ENCODE measurements at places on chromosomes 12 and 14.

- DNase-seq, result no peak
These were observed 401.8 kb downstream of the BTG1 start for GRCh38 chr12:91743704-91744321.

- DNase-seq, result no peak
These were observed 200.0 kb downstream of the FOXG1 start for GRCh38 chr14:28966416-28967233.

DNA sequence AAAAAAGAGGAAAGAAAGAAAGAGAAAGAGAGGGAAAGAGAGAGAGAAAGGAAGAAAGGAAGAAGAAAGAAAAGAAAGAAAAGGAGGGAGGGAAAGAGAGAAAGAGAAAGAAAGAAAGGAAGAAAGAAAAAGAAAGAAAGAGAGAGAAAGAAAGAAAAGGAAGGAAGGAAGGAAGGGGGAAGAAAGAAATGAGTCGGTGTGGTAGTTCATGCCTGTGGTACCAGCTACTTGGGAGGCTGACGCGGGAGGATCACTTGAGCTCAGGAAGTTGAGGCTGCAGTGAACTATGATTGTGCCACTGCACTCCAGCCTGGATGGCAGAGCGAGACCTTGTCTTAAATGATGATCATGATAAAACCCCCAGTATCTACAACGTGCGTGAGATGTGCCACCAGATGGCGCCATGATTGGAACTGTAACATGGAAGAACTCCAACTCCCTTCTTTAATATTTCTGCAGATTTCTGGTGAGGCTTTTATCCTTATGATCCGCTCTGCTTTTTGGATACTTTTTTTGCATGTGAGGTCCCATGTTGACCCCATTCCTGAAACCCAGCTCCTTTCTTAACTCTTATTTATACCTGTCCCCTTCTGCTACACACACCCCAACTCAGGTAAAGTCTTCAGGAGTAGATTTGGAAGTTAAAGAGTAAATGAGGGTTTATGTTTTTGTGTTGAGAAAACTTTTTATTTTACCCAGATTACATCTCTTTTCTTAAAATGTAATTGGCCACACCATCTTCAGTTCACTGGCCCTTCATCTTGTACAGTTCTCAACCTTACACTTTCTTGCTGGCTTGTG, 25.6 kb downstream of the RNASE10 start:
- DNase-seq, result peak; percentile 60

- no peak for DNase-seq
These were observed 4.9 kb downstream of the B4GALNT3 start for GRCh38 chr12:464484-465267.

GRCh38 chr12:31524791-31525495, 66.0 kb downstream of the DENND5B start:
- DNase-seq, result peak; percentile 58

- DNase-seq, result no peak
These were observed 101.1 kb downstream of the BBS10 start for GRCh38 chr12:76247026-76247646.

DNA sequence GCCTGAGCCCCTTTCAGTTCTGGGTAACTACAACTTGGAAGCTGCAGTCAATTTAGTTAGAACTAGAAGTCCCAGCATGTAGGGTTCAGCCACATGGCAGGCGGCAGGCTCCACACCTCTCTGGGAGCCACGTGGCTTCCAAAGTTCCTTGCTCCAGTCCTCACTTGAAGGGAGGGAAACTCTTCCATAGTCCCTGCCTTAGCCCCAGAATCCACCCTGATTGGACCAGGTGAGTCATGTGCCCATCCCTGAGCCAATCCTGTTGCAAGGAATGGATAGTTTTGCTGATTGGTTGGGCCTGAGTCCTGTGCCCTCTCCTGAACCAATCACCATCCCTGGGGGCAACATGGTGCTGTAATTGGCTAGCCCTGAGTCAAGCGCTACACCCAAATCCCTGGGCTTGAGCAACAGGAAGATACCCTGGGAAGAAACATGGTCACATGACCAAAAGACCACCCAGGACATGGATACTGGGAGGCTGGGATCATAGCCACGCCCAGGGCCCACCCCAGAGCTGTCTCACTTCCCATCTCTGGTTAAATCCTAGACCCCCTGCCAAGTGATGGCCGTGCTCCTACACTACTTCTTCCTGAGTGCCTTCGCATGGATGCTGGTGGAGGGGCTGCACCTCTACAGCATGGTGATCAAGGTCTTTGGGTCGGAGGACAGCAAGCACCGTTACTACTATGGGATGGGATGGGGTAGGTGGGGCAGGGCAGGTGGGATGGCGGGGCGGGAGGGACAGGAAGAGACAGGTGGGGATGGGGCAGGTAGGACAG, 154.7 kb downstream of the ADGRD1 start:
- no peak for DNase-seq

DNA sequence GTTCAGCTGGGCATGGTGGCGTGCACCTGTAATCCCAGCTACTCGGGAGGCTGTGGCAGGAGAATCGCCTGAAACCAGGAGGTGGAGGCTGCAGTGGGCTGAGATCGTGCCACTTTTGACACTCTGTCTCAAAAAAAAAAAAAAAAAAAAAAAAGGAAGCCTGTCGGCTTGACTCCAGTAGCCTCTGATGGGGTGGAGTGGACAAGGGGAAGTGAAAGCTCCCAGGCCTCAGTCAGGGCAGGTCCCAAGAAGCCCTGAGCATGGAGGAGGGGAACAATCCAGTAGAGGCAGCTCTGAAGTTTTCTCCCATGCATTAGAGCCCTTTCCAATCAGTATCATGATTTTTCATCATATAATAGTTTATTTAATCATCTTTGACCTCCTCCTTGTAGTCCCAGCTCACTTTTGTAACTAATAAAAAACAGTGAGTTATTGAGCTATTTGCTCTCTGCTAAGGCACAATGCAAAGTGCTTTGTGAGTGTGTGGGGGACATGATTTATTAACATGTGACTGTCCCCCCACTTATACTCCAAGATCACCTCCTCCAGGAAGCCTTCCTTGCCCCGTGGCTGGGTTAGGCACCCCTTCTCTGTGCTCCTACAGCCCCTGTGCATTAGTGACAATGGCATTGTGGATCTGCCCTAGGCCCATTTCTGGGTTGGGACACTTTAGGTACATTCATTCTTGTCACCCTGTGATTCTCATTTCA, 4.7 kb upstream of the SSH1 start:
- peak; percentile 22 for DNase-seq

- peak; percentile 15 for DNase-seq
These were observed 51.7 kb upstream of the KICS2 start for GRCh38 chr12:64273527-64274403.

DNA sequence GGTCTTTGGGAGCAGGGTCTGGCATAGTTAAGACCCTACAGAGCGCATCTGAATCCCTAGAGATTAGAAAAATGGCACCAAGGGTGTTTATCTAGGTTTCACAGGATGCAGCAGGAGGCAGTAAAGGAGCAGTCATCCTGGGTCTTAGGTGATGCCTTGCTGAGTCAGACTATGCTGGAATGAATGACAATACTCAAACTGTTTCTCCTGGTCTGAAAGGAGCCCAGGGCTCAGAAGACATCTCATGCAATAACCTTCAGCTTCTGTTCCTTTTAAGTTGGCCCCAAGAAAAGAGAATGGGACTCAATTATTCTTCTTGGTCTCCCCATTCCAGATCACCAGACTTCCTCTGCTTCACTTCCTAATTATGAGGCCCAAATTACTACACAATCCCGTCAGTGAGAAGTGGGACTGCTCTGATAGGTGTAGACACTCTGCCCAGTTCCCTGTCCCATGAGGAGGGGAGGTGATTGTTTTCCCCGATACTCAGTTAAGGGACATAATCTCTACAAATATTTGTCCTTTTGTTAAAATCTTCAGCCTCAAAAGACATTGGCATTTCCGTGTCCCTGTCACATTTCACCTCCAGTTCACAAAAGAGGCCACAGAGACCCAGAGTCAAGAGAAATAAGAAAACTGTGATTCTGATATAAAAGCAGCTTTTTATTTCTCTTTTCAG, 14.8 kb upstream of the APOF start:
- no peak for DNase-seq

GRCh38 chr14:94293578-94293924, 483 bp upstream of the SERPINA10 start:
- no peak for DNase-seq

DNA sequence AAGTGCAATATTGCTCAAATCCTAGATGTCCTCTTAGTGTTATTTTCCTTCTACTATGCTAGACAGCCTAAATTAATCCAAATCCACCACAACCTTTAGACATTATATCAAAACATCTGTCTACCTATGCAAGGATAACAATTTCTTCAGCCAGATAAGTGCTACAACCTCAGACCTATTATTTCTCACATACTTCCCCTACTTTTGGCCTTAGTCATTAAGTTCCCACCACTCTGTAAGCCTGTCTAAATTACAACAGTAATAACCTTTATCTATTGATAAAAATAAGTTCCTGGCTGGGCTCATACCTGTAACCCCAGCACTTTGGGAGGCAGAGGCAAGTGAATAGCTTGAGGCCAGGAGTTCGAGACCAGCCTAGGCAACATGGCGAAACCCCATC, 74.0 kb downstream of the KIF21A start:
- DNase-seq, result no peak

- no peak for DNase-seq
These were observed 15.1 kb downstream of the MVK start for GRCh38 chr12:109588461-109589239.

DNA sequence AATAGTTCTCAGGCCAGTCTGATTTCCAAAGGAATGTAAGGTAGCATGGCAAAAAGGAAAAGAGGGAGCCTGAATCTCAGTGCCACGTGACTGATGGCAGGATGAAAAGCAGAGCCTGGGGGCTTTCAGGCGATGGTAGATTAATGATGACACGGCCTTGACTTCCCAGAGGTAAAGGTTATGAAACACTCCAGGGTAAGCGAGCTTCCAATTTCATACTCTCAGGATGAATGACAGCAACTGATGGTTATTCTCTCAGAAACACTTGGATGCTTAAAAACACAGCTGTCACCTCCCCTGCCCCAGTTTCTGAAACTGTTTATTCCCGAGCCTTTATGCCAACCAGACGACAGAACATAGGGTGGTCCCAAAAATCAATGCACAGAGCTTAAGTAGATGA, 28.8 kb downstream of the GDF11 start:
- DNase-seq, result no peak

GRCh38 chr14:69149461-69150244, 3.3 kb downstream of the DCAF5 start:
- DNase-seq, result no peak

DNA sequence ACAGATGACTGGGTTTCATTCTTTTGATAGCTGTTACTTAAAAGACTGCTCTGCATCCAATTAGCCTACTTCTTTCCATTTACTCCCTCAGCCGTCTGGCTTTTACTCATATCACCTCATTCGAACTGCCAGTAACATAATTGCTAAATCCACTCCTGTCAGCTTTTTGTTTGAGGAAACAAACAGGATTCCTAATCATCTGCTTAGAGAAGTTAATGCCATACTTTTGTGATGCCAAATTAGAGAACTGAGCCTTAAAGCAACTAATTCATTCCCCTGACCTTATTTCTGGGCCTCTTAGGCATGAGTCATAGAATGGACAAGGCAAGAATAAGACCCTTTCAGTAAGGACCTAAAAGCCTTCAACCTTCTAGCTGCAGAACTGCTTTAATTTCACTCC, 2.9 kb downstream of the OXA1L start:
- DNase-seq, result no peak

GRCh38 chr14:32078023-32078857, 1.1 kb downstream of the ARHGAP5 start:
- peak; percentile 14 for DNase-seq

- DNase-seq, result no peak
These were observed 12.7 kb downstream of the SPTLC2 start for GRCh38 chr14:77603654-77604255.

- no peak for DNase-seq
These were observed 31.7 kb upstream of the DYNC1H1 start for GRCh38 chr14:101932673-101933072.

- DNase-seq, result peak; percentile 36
These were observed 27.0 kb upstream of the EID3 start for GRCh38 chr12:104276273-104277131.

- DNase-seq, result no peak
These were observed 55.1 kb upstream of the RD3L start for GRCh38 chr14:103997391-103997790.

DNA sequence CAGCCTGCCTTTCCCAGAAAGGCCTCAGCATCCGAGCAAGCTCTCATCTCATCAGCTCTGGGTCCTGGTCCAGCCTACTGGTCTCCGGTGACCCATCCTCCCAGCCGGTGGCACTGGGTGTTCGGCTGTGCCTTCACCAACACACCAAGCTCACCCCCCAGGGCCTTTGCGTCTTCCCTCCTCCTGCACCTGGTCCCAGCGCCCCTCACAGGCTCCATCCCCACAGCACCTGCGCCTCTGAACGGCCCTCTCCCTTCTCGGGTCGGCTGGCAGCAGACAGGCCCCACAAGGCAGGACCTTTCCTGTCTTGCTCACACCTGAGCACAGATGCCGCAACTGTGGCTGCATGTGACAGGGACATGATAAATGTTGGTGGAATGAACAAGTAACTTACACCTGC, 13.1 kb downstream of the P2RX2 start:
- no peak for DNase-seq

GRCh38 chr14:25680934-25681333, 631.0 kb upstream of the STXBP6 start:
- no peak for DNase-seq

- no peak for DNase-seq
These were observed 271.8 kb downstream of the AEBP2 start for GRCh38 chr12:19710811-19711793.

GRCh38 chr14:99774556-99775307, 18.5 kb upstream of the EML1 start:
- no peak for DNase-seq

DNA sequence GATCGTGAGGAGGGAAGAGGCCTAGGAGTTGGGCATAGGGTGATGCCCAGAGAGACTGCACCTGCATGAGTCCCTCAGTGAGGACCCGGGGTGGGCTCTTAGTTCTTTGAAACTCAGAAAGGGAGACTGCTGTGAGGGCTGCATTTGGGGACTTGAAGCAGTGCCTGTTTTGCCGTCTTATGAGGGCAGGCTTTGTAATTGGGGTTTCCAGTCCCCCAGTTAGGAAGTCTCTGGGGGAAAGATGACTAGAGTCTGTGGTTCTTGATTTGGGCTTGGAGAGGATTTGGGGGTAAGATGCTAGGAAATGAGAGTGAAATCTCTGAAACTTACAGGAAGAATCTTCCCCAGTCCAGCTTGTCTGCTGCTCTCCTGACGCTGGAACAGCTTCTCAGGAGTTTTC, 99.6 kb downstream of the ARF6 start:
- DNase-seq, result no peak

- no peak for DNase-seq
These were observed 4.4 kb downstream of the WSCD2 start for GRCh38 chr12:108133482-108133881.

DNA sequence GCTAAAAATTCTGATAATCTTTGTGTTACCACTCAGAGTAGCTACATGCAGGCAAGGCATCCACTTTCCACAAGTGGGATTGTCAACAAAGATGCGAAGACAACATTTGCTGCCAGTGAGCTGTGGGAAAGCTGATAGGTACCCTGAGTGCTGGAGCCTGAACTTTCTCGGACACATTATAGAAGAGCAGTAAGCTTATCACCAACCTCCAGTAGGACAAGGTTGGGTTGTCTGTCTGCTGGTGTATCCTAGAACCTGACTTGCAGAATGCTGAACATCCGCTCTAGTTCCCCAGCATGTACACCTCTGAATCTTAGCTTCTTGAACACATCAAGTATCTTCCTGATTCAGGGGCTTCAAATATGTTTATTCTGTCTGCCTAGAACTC, 103.8 kb upstream of the PPM1H start:
- DNase-seq, result no peak
